Esophagus squamous epithelium (tissue), 5 donors: ENCODE measurements at places on chromosomes 16 and 17. TPM values are rescaled to one million over a fixed set of nuclear protein-coding genes. Genes with fewer than 3 reads are reported as not detected.

Gene NPB
- 1.1 TPM for total RNA-seq

- H3K4me1 ChIP-seq = peaks cover under 1% of the 10 kb centered on the region
- no peaks in the 10 kb centered on the region for H3K27me3 ChIP-seq
- no peak overlapping the region for H3K27ac ChIP-seq
- no peak overlapping the region for H3K4me3 ChIP-seq
These were observed 39.9 kb downstream of the SNX29 start for GRCh38 chr16:12016291-12016947.

DNA sequence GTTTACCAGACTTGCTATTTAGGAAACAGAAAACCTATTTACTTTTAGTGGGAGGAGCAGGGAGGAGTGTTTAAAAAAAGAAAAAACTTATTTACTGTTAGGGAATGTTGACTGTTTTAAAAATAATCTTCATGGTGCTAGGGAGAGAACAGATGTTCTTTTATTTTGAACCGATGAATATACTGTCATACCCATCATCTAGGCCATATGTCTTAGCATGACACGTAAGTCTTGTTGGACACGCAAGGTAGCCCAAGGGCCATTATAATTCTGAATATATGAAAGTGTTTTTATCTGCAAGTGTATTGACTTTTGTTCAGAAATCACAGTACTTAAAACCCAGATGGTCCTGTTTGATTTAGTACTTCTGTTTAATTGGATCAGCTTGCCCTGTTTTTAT, 11.6 kb downstream of the WIPF2 start:
- H3K4me1 ChIP-seq = peaks cover 3% of the 10 kb centered on the region
- H3K27ac ChIP-seq = no peak overlapping the region
- no peaks in the 10 kb centered on the region for H3K36me3 ChIP-seq
- no peak for DNase-seq
- no peak overlapping the region for H3K4me3 ChIP-seq

GRCh38 chr17:74924250-74924948, at the start of gene OTOP2:
OTOP2 (plus strand) TSS chr17:74924273; CDS start chr17:74924633, 360 bp downstream.
- DNase-seq = no peak
- peak within 1 kb of the TSS; percentile 40 for H3K27ac ChIP-seq
- H3K4me1 ChIP-seq = peaks cover 75% of the 10 kb centered on the region
- H3K36me3 ChIP-seq = no peaks in the 10 kb centered on the region
- H3K4me3 ChIP-seq = peak within 1 kb of the TSS; percentile 44
- peaks cover 20% of the 10 kb centered on the region for H3K27me3 ChIP-seq

Gene GSE1
- 28.1 TPM for total RNA-seq

Gene EIF3CL
- total RNA-seq = 133 TPM

Gene NPIPB2
- total RNA-seq = 1.3 TPM

GRCh38 chr16:78331731-78332130, 232.3 kb downstream of the WWOX start:
- no peak overlapping the region for H3K4me3 ChIP-seq
- DNase-seq = no peak
- no peaks in the 10 kb centered on the region for H3K36me3 ChIP-seq
- H3K27me3 ChIP-seq = no peaks in the 10 kb centered on the region
- H3K27ac ChIP-seq = no peak overlapping the region

Gene GRAP
- total RNA-seq = 2.3 TPM

- H3K36me3 ChIP-seq = no peaks in the 10 kb centered on the region
- H3K4me3 ChIP-seq = no peak overlapping the region
- H3K27ac ChIP-seq = no peak overlapping the region
- H3K4me1 ChIP-seq = peaks cover 56% of the 10 kb centered on the region
- no peaks in the 10 kb centered on the region for H3K27me3 ChIP-seq
These were observed 90.6 kb downstream of the NXN start for GRCh38 chr17:888998-889441.

GRCh38 chr17:70278844-70279462, 109.6 kb downstream of the KCNJ2 start:
- H3K4me1 ChIP-seq = no peaks in the 10 kb centered on the region
- H3K27me3 ChIP-seq = no peaks in the 10 kb centered on the region
- H3K27ac ChIP-seq = no peak overlapping the region
- H3K36me3 ChIP-seq = no peaks in the 10 kb centered on the region
- DNase-seq = no peak

Gene ARL4D
- total RNA-seq = 54.7 TPM

Gene TBC1D3
- not detected for total RNA-seq

Gene SAMD14
- not detected for total RNA-seq

DNA sequence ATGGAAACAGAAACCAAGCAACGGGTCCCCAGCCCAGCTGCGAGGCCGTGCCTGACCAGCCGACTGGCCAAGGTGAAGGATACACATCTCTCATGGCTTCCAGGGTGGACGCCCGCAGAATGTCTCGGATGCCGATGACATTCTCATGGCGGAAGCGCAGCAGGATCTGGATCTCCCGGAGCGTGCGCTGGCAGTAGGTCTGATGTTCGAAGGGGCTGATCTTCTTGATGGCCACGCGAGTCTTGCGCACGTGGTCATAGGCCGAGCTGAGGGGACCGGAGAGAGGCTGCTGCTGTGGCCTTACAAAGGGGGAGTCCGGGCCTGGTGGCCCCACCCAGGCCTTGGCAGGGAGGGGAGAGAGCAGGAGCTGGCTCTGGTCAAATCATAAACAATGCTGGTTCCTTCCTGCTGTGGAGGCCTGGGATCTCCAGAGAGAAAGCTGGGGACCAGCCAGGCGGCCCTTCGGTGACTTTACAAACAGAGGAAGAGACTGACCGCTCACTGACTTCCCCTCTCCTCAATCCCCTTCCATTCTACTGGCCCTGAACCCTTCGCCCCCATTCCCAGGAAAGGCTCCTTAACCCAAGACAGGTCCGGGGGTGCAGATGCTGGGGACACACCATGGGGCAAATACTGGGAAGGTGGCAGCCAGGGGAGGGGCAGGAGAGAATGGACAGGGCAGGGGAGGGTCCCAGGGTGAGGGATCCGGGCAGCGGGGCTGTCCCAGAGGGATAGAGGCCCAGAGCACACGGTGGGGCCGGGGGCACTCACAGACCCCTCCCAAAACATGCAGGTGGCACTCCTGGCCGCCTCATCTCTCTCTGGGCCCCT, 1.1 kb downstream of the MAPK3 start:
- no peak for DNase-seq
- peak overlapping the region; percentile 98 for H3K27ac ChIP-seq
- no peaks in the 10 kb centered on the region for H3K27me3 ChIP-seq
- peaks cover 30% of the 10 kb centered on the region for H3K4me1 ChIP-seq

Gene RBBP6
- total RNA-seq = 54.2 TPM

Gene PRAC2
- total RNA-seq = not detected

DNA sequence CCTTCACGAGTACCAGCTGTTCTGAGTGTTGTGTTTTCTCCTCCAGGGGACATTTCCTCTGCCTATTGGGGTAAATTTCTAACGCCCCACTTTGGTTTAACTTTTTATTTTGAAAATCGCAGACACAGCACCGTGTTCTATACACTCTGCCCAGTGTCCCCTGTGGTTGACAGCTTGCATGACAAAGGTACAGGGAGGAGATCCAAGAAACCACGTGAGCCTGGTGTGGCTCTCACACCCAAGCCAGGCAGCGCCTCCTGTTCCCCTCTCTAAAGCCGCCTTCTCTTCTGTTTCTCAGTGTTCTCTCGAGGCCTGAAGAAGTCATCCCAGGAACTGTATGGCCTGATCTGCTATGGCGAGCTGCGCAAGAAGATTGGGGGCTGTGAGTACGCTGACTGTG, 25.4 kb downstream of the CRAMP1 start:
- no peak overlapping the region for H3K4me3 ChIP-seq
- no peak for DNase-seq
- H3K27me3 ChIP-seq = no peaks in the 10 kb centered on the region
- H3K4me1 ChIP-seq = no peaks in the 10 kb centered on the region
- H3K36me3 ChIP-seq = peaks cover 99% of the 10 kb centered on the region

- no peak overlapping the region for H3K27ac ChIP-seq
- no peaks in the 10 kb centered on the region for H3K27me3 ChIP-seq
- H3K4me1 ChIP-seq = peaks cover 11% of the 10 kb centered on the region
These were observed 7.1 kb upstream of the MPP2 start for GRCh38 chr17:43914451-43914850.

Gene RPL23
- 2,109 TPM for total RNA-seq

Gene ENDOV
- total RNA-seq = 13.1 TPM

Gene KRT20
- total RNA-seq = not detected

DNA sequence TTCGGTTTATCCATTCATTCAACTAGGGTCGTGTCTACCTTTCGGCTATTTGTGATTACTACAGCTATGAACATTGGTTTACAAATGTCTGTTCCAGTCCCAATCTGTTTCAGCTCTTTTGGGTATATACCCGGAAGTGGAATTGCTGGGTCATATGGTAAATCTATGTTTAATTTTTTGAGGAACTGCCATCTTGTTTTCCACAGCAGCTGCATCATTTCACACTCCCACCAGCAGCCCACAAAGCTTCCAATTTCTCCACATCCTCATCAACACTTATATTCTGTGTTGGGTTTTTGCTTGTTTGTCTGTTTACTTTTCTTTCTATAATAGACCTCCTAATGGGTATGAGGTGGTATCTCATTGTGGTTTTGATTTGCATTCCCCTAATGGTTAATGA, 48.7 kb upstream of the GINS3 start:
- no peak overlapping the region for H3K4me3 ChIP-seq
- no peak overlapping the region for H3K27ac ChIP-seq
- H3K27me3 ChIP-seq = no peaks in the 10 kb centered on the region
- no peaks in the 10 kb centered on the region for H3K36me3 ChIP-seq

GRCh38 chr16:21302454-21302853, 24.4 kb upstream of the CRYM start:
- H3K27me3 ChIP-seq = no peaks in the 10 kb centered on the region
- peak overlapping the region; percentile 90 for H3K27ac ChIP-seq
- no peak overlapping the region for H3K4me3 ChIP-seq
- H3K4me1 ChIP-seq = peaks cover 13% of the 10 kb centered on the region
- no peaks in the 10 kb centered on the region for H3K36me3 ChIP-seq
- DNase-seq = no peak

DNA sequence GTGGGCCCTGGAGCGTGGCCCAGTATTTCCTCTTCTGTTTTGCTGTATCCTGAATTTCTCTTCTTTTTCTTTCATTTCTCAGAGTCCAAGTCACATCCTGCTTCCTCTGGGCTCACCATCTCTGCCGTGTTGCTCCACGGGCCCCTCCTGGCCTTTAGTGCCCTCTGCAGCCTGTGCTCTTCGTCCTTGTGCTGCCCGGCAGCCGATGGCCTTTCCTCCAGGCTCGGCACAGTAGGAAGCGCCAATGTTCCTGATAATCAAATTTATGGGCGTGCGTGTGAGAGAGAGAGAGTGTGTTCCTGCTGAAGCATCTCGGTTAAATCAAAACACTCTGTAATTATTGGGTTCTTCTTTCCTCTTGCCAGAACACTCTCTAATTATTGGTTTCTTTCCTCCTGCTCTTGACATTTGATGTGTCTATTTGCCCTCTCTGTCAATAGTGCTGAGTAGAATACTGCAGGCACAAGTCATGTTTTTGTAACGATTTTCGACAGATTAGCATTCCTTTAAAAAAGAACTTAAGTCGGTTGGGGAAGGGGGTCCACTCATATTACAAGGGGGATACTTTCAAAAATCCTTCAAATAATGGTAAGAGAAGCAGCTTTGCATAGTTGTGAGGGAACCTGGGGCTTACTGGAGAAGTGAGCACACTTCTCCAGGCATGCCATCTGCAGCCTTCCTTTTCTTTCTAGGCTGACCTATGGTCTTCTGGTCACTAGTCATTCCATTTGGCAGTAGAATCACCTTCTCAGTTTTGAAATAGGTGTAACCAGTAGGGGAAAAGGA, 126.6 kb downstream of the RPTOR start:
- peaks cover 15% of the 10 kb centered on the region for H3K4me1 ChIP-seq
- no peaks in the 10 kb centered on the region for H3K27me3 ChIP-seq
- H3K4me3 ChIP-seq = no peak overlapping the region

Gene ADAD2
- not detected for total RNA-seq

- H3K4me3 ChIP-seq = peak overlapping the region; percentile 51
- peak overlapping the region; percentile 95 for H3K27ac ChIP-seq
- H3K36me3 ChIP-seq = no peaks in the 10 kb centered on the region
- peaks cover 60% of the 10 kb centered on the region for H3K4me1 ChIP-seq
- no peak for DNase-seq
- H3K27me3 ChIP-seq = no peaks in the 10 kb centered on the region
These were observed 1.1 kb upstream of the GIT1 start for GRCh38 chr17:29590411-29591145.

- no peaks in the 10 kb centered on the region for H3K4me1 ChIP-seq
- no peak for DNase-seq
- no peak overlapping the region for H3K27ac ChIP-seq
These were observed 15.7 kb upstream of the CPPED1 start for GRCh38 chr16:12819126-12820117.

Gene CA7
- total RNA-seq = not detected
